Vagina (tissue), 2 donors: ENCODE measurements at places on chromosomes 16 and 17.
A peak's percentile ranks its signal among the peaks of the same experiment; 100 is the strongest.

GRCh38 chr17:2122641-2123302, 67.9 kb downstream of the HIC1 start:
- no peak for DNase-seq

- no peak for DNase-seq
These were observed 247.4 kb downstream of the PRKCA start for GRCh38 chr17:66549731-66550207.

GRCh38 chr17:77869665-77870132, 88.8 kb upstream of the TNRC6C start:
- no peak for DNase-seq

DNA sequence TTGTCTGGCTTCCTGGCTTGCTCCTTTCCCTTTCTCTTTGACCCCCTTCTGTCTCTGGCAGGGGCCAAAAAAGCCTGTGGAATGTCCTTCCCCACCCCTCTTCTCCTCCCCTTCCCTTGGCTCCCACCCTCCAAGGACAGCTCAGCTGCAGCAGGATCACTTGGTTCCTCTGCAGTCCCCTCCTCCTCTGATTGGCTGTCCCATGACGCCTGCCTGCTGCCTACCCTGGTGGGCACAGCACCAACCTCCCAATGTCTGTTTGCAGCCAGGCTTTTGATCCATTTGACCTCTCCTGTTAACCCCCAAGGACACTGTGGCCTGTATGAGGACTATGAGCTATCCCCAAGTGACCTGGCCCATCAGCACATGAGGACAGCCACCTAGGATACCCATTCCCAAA, 14.8 kb upstream of the MTMR4 start:
- DNase-seq = peak; percentile 79

DNA sequence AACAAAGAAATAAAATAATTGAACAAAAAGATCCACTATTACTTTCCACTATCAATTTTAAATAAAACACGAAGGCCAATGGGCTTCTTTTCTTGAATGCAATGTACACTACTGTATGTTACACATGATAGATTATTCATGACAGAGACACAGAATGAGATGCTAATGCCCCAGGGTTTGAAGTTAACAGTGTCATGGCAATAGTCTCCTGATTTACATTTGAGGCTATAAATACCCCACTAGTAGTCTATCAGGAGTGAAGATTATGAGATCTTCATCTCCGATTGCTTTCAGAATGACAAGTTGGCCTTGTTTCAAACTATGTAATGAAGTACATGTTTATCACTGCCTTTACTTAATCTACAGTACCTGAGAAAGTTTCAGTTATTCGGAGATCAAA, 84.4 kb downstream of the RPGRIP1L start:
- DNase-seq = no peak

DNA sequence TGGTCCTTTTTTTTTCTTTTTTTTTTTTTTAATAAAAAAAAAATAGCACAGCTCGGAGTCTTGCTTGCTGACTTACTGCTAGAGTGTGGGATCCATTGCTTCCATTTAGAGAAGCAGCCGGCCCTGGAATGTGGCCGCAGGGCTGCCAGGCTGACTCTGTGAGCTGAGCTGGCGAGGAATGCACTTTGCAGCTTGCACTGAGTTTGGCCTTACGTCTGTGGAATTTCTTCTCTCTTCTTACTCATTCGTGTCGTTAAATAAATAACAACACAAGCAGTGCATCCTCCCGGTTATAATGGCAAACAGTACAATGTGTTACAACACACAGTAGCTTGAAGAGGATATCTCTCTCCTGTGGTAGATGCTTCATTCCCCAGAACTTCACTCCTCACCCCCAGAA, 69.2 kb downstream of the PRKCB start:
- DNase-seq = no peak

- DNase-seq = no peak
These were observed 72.5 kb upstream of the BCAR1 start for GRCh38 chr16:75323933-75324332.

DNA sequence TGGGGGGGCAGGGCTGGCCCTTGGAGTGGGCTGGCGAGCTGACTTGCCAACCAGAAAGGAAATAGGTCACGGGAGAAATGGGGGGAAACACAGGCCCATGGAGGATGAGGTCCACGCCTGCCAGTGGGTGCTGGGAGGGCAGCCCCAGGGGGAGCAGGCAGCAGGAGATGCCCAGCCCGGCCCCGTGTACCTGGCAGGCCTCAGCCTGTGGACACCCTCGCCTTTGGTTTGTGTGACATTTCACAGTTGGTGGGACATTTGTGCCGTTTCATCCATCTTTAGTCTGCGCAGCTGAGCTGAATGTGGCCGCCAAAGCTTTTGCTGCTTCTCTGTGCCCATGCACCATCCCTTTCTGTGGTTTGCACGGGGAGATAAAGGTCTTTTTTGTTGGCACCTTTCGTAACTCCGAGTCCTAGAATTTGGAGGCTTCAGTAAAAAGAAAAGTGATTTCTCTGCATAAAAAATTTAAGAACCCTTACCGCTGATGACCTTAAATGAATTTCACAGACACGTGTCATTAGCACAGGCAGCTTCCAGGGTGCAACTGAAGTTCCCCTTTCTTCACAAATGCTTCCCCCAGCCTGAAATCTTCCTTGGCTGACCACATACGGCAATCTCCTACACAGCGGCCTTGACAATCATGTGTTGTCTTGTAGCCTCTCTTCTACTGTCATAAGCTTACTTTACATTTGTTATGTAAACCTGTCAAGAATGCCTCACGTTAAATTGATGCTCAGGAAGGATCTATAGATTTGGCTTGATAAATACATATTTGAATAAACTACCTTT, 193.6 kb downstream of the RPTOR start:
- DNase-seq = no peak

GRCh38 chr16:78695391-78695790, 595.9 kb downstream of the WWOX start:
- DNase-seq = no peak

DNA sequence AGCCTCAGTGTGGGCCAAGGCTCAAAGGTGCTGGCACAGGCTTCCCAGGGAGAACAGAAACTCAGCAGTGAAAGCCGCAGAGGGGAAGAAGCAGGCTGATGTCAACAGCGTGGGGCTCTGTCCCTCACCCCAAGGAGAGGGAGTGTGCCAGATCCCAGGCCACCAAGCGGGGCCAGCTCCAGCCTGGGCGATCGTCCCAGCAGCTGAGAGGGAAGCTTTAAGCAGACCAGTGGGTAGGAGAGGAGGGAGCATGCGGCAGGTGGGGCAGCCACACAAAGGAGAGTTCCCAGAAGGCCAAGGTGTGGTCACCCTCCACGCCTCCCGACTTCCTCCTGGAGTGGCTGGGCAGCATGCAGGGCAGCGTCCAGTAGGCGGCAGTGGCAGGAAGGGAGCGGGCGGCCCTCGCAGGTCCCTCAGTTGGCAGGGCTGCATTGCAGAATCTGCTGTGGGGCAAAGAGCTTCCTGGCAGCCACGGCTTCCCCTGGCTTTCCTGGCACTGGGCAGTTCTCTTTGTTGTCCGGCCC, 6.0 kb downstream of the SYNGR2 start:
- no peak for DNase-seq

DNA sequence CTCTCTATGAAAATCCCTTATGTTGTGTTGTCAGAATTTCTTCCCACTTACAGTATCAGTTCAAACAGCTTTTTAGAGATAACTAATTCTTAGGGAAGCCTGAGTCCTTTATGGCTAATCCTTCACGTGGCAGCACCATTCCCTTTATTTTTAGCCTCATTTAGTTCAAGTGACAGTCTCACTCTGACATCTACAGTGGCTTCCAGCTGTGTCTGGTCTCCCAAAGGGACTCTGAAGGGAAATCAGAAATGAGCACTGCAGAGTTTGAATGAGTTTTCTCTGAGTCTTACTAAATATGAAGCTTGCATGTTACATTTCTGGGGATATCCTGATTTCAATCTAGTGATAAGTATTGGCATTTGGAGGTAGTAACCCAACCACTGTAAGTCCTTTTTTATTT, 1104.1 kb downstream of the CDH11 start:
- DNase-seq = no peak

GRCh38 chr17:36921095-36921851, 16.0 kb upstream of the LHX1 start:
- no peak for DNase-seq

- no peak for DNase-seq
These were observed 1.2 kb upstream of the UTP6 start for GRCh38 chr17:31902693-31903092.

DNA sequence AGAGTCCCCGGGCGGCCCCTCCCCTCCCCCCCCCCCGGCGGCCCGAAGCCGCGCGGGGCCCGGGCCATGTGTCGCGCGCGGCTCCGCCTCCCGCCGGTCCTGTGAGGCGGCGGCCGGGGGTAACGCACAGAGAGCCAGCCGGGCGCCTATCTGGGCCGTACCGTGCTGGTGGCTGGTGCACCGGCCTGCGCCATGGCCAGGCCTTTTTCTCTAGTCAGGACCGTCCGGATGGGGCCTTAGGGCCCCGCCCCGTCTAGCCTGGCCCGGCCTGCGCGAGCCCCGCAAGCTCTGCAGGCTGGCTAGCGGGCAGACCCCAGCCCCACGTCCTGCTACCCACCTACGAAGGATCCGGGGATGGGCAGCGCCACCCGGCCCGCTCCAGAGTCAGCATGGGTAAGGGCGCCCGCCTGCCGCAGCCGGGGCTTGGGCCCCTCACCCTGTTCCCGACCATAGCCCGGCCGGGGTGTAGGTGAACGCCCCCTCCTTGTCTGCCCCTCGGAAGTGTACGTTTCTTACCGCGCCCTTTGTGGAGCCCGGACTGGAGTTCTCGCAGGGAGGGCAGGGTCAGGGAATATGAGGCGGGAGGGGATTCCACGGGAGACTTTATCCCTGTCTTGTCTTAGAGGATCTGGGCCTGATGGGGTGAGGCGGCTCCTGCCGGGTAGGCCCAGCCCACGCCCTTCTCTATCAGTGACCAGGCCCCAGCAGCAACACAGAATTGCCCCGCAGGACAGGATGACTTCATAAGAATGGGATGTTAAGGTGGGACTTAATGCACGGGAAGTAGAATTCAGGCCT, at the start of gene CENPT:
Gene CENPT, minus strand, starts transcription at position 630 of the 798 bp plus-strand sequence. CDS start 13,834 bp downstream, outside the sequence.
- peak; percentile 84 for DNase-seq

- DNase-seq = no peak
These were observed 21.0 kb downstream of the PDIA2 start for GRCh38 chr16:303760-304505.

- no peak for DNase-seq
These were observed 6.4 kb downstream of the PRKCB start for GRCh38 chr16:23842137-23842600.

DNA sequence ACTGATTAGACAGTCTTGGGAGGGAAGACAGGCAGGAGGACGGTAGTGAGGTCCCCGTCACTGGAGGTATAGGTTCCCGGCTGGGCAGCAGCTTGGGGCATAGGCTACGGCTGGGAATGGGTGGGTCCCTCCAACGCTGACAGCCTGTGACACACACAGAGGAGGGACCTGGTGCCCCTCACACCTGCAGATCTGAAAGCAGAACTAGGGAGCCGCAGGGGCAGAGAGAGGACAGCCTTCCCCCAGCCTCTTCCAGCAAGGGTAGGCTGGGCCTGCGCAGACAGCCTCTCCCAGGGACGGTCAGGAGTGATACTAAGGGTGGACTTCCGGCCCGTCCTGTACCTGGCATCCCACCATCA, 2.0 kb downstream of the P2RX1 start:
- DNase-seq = no peak

- no peak for DNase-seq
These were observed 769.1 kb upstream of the CDH8 start for GRCh38 chr16:62805221-62805857.

- no peak for DNase-seq
These were observed 5.9 kb upstream of the MAP2K3 start for GRCh38 chr17:21278450-21279197.

GRCh38 chr16:2471653-2472487, 773 bp downstream of the NTN3 start:
- DNase-seq = no peak

DNA sequence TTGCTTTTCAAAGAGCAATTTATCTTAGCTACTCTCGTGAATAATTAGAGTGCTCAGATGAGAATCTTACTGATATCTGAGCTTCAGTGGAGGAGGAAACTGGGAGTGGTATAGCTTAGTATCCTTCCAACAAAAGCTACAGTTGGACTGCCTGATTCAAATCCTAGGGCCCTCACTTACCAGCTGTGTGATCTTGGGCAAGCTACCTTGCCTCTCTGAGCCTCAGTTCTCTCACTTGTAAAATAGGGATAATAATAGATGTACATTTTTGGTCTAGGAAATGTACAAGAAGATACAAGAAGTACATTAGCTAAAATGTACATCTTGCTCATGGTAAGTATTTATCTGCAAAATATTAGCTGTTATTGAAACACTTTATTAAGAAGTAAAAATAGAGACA, 502.0 kb downstream of the HAPSTR1 start:
- no peak for DNase-seq

GRCh38 chr17:17751489-17752088, 70.3 kb downstream of the RAI1 start:
- no peak for DNase-seq

- DNase-seq = no peak
These were observed 92.5 kb downstream of the UTP18 start for GRCh38 chr17:51352798-51353197.

- no peak for DNase-seq
These were observed 533 bp upstream of the MEFV start for GRCh38 chr16:3256866-3257465.
